ENCODE measurements at places on chromosomes 1 and 21.

- no peak for DNase-seq
Measured at GRCh38 chr1:161351482-161351881, 16.2 kb downstream of the CFAP126 start.

DNA sequence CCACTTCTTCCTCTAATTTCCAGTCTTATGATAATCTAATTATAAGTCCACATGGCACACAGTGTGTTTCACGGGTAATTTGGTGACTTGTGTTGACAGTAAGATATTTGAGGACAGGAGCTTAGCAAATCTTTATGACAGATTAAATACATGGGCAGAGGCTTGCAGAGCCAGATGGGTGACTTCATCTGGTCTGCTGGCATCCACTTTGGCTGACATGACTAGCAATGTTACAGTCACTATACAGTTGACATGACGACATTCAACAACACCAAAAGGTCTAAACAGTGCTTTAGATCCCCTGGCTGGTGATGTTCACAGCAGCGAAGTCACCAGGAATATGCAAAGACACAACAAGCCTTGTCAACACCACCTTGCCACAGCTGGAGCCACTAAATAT, 147.2 kb downstream of the ETS2 start:
- DNase-seq, result no peak

DNA sequence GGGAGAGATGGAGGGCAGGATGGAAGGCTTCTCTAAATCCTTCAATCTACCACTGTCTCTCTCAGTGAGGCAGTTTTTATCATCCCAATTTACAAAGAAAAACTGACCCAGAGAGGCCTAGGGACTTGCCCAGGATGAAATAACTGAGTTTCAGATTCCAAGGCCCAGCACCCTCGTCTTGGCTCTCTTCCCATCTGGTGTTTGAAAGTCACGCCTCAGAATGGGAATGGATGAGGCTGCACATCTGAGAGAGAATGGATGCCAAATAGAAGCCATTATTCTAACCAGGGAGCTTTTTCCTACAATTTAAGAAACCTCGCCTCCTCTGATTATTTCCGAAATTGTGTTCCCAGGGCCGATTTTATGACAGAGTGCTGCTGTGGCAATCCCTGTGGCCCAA, 10.6 kb upstream of the KCNN3 start:
- no peak for DNase-seq

- no peak for DNase-seq
Measured at GRCh38 chr1:17768651-17769241, 13.6 kb downstream of the ACTL8 start.
